Tongue (tissue), 3 donors: ENCODE measurements at places on chromosomes 2 and 18. TPM values are rescaled to one million over a fixed set of nuclear protein-coding genes. Genes with fewer than 3 reads are reported as not detected.
A peak's percentile ranks its signal among the peaks of the same experiment; 100 is the strongest.

GRCh38 chr2:8409461-8410260, 272.2 kb upstream of the ID2 start:
- peak; percentile 19 for DNase-seq

DNA sequence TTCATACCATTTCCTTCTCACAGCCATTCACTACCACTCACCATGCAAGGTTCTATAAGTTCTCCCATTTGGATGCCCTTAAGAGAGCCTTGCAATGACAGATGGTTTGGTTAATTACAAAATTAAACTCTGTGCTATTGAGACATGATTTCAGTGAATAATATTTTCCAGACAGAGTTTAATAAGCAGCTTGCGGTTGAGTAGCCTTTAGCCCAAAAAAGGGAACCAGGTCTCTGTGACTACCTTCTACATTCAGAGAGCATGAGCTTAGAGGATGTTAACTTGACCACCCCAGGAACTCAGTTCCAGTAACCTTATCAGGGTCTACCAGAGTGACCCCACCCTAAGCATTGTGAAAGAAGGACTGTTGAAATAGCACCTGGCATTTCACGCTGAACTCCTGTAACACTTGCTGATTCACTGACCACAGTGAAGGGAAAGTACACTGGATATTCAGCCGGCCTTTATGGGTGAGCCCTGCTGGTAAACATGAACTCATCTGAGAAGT, 1173.1 kb upstream of the ZEB2 start:
- no peak for DNase-seq

Gene POTEI
- total RNA-seq: 0.21 TPM

GRCh38 chr2:149735237-149735958, 147.8 kb upstream of the MMADHC start:
- DNase-seq: no peak

Gene SLC39A6
- 39.5 TPM for total RNA-seq

Gene TPRKB
- total RNA-seq: 26.5 TPM

Gene ZBTB7C
- 17.8 TPM for total RNA-seq

GRCh38 chr2:201858281-201859184, 52.2 kb downstream of the CDK15 start:
- DNase-seq: no peak

GRCh38 chr2:239668042-239668441, 267.2 kb upstream of the HDAC4 start:
- DNase-seq: no peak

- no peak for DNase-seq
Observed at GRCh38 chr2:66665124-66665984, 230.4 kb downstream of the MEIS1 start.

Gene DAW1
- total RNA-seq: not detected

GRCh38 chr18:70415823-70416488, 127.1 kb downstream of the SOCS6 start:
- DNase-seq: no peak

Gene VWC2L
- total RNA-seq: not detected

Gene ADD2
- total RNA-seq: 2.8 TPM

DNA sequence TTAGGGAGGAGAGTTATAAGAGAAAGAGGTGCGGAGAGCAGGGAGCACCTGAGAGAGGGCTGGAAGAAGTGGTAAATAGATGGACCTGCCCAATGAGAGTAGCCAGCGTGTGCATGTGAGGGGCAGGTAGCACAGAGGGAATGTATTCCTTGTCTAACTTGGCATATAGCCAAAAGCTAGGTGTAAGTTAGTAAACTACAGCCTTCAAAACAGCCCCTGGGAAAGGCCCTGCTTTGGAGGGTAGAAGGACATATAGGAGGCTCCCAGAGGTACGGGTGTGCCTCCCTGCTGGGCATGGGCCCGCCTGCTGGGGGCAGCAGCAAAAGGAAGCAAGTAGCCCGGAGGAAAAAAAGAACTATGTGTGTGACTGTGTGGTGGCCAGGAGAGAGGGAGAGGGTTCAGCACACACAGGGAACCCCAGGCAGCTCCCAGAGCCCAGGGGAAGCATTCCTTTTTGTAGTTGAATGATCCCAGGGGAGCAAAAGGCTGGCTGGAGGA, 48.0 kb downstream of the TCF7L1 start:
- no peak for DNase-seq
